ENCODE measurements at places on chromosomes 1 and 21. TPM values are rescaled to one million over a fixed set of nuclear protein-coding genes. Genes with fewer than 3 reads are reported as not detected.

FCGR3B gene
- 1.4 TPM for total RNA-seq

GRIK1 gene
- total RNA-seq: not detected

TIE1 gene
- total RNA-seq: 10.6 TPM

MXRA8 gene
- total RNA-seq: 63.8 TPM
